Activated CD4-positive, alpha-beta T cell treated with anti-CD3 and anti-CD28 coated beads for 36 hours (primary cell): ENCODE measurements at places on chromosomes 12 and 14. TPM values are rescaled to one million over a fixed set of nuclear protein-coding genes. Genes with fewer than 3 reads are reported as not detected.

Gene IFNG
- 193 TPM for total RNA-seq

Gene HOXC5
- total RNA-seq = not detected

Gene AMN1
- total RNA-seq = 5.8 TPM

Gene PXN
- 74.5 TPM for total RNA-seq

Gene EPYC
- total RNA-seq = not detected

Gene TMEM30B
- 2.1 TPM for total RNA-seq

Gene BRMS1L
- total RNA-seq = 7.8 TPM

Gene MYH6
- 0.16 TPM for total RNA-seq

Gene SNAPC1
- total RNA-seq = 10.5 TPM

Gene KRT74
- not detected for total RNA-seq

Gene LYSET
- 10.2 TPM for total RNA-seq

Gene PLEK2
- total RNA-seq = 2.9 TPM

GRCh38 chr14:68788275-68788995 is 4.4 kb downstream of the ZFP36L1 start:
- H3K4me1 ChIP-seq = peaks cover 55% of the 10 kb centered on the region
- H3K27me3 ChIP-seq = no peaks in the 10 kb centered on the region
- peaks cover 60% of the 10 kb centered on the region for H3K36me3 ChIP-seq
- H3K4me3 ChIP-seq = peak overlapping the region; percentile 90

DNA sequence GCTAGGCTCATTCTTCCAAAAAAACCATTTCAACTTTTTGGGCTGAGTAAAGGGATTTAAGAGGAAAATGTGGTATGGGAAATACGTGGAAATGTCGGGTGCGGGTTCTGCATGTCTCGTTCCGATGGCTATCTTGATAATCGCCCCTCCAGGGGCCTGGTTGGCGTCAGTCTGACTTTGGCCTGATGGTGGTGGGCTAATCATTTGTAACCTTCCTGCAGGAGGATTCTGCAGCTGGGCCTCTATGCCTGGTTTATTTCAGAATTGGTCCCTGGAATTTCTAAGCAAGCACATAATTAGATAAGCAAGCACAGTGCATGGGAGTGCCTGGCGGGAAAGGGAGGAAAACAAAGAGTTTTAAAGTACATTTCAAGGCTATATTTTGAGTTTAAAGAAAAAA is 14.8 kb upstream of the SLC4A8 start:
- no peaks in the 10 kb centered on the region for H3K36me3 ChIP-seq
- H3K4me3 ChIP-seq = no peak overlapping the region
- no peak overlapping the region for H3K27ac ChIP-seq

- no peaks in the 10 kb centered on the region for H3K36me3 ChIP-seq
- H3K27me3 ChIP-seq = peaks cover 76% of the 10 kb centered on the region
- H3K4me1 ChIP-seq = peaks cover 26% of the 10 kb centered on the region
Observed at GRCh38 chr12:102954134-102954533, 3.3 kb upstream of the ASCL1 start.

GRCh38 chr14:103137689-103138300 is 14.5 kb downstream of the TNFAIP2 start:
- H3K4me3 ChIP-seq = no peak overlapping the region
- DNase-seq = no peak
- H3K4me1 ChIP-seq = no peaks in the 10 kb centered on the region
- no peak overlapping the region for H3K27ac ChIP-seq

DNA sequence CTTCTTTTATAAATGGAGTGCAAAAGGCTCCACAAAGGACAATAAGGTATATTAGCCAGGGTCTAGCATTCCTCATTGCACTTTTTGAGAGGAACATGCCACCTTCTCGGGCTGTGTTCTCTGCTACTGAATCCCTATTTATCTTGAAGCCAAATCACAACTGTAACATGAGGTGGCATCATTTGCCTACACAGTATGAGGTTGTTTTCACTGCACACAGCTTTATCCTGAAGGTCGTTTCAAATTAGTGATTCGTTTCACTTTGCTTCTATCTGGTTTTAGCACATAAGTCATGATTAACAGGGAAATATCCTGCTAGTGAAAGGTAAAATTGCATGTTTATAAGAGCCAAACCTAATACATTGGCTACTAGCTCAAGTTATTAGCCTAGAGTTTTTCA is 153.8 kb downstream of the SLC35F4 start:
- H3K4me3 ChIP-seq = no peak overlapping the region
- no peaks in the 10 kb centered on the region for H3K4me1 ChIP-seq
- H3K27me3 ChIP-seq = peaks cover 4% of the 10 kb centered on the region
- no peaks in the 10 kb centered on the region for H3K36me3 ChIP-seq

DNA sequence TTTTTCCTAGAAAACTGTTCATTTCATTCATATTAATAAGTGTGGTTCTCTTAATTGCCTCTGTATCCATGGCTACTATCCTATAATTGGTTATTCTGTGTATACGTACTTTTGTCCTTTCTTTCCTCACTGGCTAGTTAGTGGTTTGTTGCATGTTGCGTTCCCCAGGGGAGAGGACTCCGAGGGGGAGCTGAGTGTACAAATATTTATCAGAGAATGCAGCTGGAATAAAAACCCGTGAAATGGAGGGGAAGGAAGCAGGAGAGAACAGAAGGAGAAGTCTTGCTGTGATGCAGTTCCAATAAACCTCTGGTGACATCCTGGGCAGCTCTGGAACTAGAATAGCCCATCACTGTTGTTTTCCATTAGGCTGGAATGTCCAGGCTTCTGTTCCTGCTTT is 117.1 kb upstream of the RGS6 start:
- H3K27me3 ChIP-seq = peaks cover 18% of the 10 kb centered on the region
- no peak overlapping the region for H3K27ac ChIP-seq
- no peak for DNase-seq
- no peaks in the 10 kb centered on the region for H3K36me3 ChIP-seq
- H3K4me3 ChIP-seq = no peak overlapping the region
- no peaks in the 10 kb centered on the region for H3K4me1 ChIP-seq

DNA sequence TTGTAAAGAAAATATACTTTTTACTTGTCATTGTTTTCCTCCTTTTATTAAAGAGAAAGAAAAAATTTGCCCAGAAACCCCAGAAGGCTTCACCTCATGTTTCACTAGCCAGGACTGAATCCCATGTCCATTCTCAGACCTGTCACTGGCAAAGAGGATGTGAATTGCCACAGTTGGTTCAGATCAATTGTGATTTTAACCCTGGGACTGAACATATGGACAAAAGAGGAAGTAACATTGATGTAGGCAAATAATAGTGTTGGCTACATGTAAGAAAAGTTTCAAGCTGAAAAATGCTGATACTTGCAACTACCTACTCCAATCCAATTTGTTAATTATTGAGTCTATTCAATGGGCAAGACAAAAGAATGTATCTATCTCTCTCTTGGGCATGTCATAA is 8.6 kb upstream of the CCDC196 start:
- H3K27ac ChIP-seq = no peak overlapping the region
- no peak for DNase-seq
- no peaks in the 10 kb centered on the region for H3K4me1 ChIP-seq
- H3K4me3 ChIP-seq = no peak overlapping the region
- H3K27me3 ChIP-seq = no peaks in the 10 kb centered on the region

DNA sequence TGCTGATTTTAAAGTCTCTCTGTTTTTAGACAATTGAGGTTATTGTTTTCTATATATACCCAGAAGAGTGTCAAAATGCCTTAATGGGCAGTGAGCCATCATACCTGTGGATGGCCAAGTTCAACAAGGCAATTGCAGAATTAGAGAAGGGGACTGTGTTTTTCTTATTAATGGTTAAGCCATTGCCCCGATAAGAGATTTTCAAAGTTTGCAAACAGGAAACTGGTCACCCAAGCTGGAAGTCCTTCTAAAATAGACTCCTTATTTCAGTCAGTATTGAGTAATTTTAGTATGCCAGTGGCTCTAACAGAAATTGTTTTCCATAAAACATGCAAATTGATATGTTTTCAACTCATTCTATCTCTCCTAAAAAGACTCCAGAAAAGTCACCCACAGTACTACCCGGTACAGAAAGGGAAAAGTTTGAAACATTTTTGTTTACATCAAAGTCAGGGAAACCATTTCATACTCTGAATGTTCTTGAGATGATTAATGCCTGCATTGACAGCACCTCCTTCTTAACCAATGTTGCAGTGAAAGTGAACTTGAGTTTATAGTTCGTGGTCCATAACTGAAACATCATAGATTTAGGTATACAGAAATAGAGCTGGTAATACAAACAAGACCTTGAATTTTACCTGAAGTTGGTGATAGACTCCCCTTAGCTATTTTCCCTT is 191.1 kb downstream of the TMX1 start:
- no peak overlapping the region for H3K4me3 ChIP-seq
- H3K27ac ChIP-seq = no peak overlapping the region
- peaks cover 2% of the 10 kb centered on the region for H3K4me1 ChIP-seq

- H3K27me3 ChIP-seq = no peaks in the 10 kb centered on the region
- DNase-seq = no peak
- H3K4me3 ChIP-seq = no peak overlapping the region
Observed at GRCh38 chr14:90803249-90803648, 13.0 kb downstream of the TTC7B start.

GRCh38 chr14:60090864-60091519 is 731 bp upstream of the PCNX4 start:
- peak overlapping the region; percentile 92 for H3K27ac ChIP-seq
- DNase-seq = peak; percentile 34
- peak overlapping the region; percentile 91 for H3K4me3 ChIP-seq
- H3K36me3 ChIP-seq = peaks cover 11% of the 10 kb centered on the region
- no peaks in the 10 kb centered on the region for H3K27me3 ChIP-seq

DNA sequence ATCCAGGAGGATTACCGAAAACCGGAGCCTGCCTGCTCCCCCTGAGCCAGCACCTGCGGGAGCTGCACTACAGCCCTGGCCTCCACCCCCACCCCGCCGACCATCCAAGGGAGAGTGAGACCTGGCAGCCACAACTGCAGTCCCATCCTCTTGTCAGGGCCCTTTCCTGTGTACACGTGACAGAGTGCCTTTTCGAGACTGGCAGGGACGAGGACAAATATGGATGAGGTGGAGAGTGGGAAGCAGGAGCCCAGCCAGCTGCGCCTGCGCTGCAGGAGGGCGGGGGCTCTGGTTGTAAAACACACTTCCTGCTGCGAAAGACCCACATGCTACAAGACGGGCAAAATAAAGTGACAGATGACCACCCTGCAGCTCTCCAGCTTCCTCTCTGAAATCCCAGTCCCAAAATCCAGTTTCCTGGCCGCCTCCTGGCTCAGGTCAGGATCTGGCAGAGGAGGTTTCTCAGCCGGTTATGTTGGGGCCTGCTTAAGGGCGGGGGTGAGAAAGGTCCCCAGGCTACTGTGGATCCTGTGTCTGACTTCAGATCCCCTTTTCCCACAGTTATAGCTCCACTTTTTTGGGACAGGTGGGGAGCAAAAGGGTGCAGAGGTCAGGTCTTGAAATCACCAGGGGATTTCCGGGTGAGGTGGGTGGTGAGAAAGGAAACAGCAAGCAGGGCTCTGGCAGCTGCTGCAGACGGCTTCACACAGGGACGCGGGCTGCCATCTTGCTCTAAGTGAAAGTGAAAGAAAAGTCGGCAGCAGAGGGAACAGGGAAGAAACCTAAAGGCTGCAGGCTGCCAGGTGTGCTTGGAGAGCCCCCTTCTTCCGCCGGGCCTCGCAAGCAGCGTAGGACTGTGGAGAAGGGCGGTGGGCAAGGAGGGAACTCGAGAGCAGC is at the start of gene TAPBPL:
TSS of gene TAPBPL (plus strand) at position 695 of the 897 bp plus-strand sequence. CDS start 207 bp downstream, outside the sequence.
- H3K27me3 ChIP-seq = no peaks in the 10 kb centered on the region
- H3K27ac ChIP-seq = peak within 1 kb of the TSS; percentile 99
- peak; percentile 91 for DNase-seq
- H3K4me3 ChIP-seq = peak within 1 kb of the TSS; percentile 100

DNA sequence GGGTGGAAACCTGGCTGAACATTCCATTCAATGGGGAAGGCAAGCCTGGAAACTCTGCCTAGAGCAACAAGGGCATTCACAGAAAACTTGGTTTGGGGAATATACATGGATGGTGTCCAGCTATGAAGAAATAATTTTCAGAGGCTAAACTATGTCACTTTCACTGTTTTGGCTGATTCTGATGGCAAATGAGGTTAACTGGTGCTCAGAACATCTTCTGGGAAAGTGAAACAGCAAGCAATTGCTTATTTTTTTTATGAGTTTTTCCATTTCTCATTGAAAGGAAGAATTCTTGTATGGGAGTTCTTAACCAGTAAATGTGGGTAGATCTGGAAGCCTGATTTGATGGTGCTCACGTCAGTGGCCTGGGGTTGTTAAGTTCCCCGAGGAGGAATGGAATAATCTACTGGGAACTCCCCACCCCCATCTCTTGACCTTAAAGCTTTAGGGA is 132.8 kb upstream of the BTG1 start:
- H3K4me3 ChIP-seq = no peak overlapping the region
- DNase-seq = no peak
- no peaks in the 10 kb centered on the region for H3K36me3 ChIP-seq
- H3K27me3 ChIP-seq = no peaks in the 10 kb centered on the region

- peaks cover 1% of the 10 kb centered on the region for H3K27me3 ChIP-seq
- H3K27ac ChIP-seq = no peak overlapping the region
- H3K4me1 ChIP-seq = no peaks in the 10 kb centered on the region
Observed at GRCh38 chr14:103031956-103032355, 25.4 kb downstream of the CDC42BPB start.

- DNase-seq = no peak
- no peaks in the 10 kb centered on the region for H3K4me1 ChIP-seq
- no peaks in the 10 kb centered on the region for H3K36me3 ChIP-seq
- no peak overlapping the region for H3K27ac ChIP-seq
- H3K4me3 ChIP-seq = no peak overlapping the region
Observed at GRCh38 chr12:76317976-76318375, 30.2 kb downstream of the BBS10 start.
